ENCODE measurements at places on chromosomes 5 and 9.

DNA sequence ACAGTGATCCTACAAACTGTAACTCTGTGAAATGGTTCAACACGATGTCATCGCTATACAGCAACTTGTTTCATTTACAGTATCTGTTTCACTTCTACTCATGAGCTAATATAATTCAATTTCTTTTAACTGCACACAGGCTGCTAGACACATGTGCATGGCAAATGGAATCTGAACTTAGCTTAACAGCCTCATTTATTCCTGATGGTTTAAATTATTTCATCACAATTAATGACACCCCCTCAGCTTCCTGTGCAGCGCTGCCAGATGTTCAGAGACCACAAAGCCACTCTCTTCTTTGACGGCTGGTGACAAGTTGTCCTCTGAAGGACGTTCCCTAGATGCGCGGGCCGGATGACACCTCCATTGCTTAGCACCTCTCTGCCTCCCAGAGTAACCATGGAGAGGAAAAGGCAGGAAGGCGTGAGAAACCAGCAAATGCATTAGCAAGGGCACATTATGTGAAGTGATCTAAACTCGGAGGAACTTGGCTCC lies 191.1 kb downstream of the BNC2 start:
- DNase-seq = no peak

GRCh38 chr5:59264013-59264412 lies 629.5 kb downstream of the PDE4D start:
- no peak for DNase-seq

DNA sequence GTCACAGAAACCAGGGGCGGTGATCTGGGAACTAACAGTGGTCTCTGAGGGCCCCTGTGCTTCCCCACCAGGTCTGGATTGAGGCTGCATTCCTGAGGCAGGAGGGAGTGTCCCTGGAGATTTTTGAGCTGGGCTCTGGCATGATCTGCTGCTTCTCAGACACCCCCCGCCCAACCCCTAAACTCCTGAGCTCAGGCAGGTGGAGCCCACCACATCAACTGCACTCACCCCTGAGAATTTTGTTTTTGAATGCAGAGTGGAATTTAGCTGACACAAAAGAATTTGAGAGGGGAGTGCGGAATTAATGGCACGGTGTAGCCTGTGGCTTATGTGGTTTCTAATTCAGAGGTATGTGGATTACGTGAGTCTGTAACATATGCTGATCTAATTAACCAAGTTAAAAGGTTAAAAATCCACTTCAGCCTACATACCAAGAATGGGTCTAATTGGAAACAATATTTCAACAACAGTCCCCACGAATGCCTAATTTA lies 23.9 kb upstream of the CTSL start:
- no peak for DNase-seq

DNA sequence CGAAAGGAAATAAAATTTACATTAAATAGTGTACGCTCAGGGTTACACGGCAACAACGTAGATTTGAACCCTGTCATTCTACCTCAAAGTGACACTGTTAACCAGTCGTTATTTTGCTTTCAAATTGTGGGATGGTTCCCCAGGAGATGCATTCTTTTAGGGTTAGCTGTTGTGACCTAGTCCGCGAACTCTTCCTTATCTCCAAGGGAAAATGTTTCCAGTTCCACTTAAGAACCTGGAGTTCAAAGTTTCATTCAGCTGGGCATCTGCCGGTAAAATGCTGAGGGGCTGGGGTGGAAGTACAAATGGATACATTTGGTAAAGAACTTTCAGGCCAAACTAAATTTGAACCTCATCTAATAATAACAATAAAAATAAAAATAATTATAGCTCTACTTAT lies 264.6 kb downstream of the NR3C1 start:
- DNase-seq = no peak

GRCh38 chr5:122844910-122845228 lies 544 bp upstream of the SNX24 start:
- DNase-seq = peak; percentile 54

- DNase-seq = no peak
Observed at GRCh38 chr5:10588779-10589447, 25.0 kb downstream of the ANKRD33B start.

GRCh38 chr5:135242866-135243555 lies 156.0 kb downstream of the MACROH2A1 start:
- no peak for DNase-seq

GRCh38 chr5:83559118-83559785 lies 87.7 kb downstream of the VCAN start:
- no peak for DNase-seq

DNA sequence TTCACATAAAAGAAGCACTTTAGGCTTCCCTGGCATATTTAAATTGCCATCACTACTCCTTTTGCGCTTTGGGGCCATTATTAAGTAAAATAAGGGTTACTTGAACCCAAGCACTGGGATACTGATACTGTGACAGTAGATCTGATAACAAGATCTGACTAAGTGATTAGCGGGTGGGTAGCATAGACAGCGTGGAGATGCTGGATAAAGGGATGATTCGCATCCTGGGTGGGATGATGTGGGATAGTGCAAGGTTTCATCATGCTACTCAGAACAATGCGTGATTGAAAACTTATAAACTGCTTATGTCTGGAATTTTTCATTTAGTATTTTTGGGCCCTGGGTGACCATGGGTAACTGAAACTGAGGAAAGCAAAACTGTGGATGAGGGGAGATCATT lies 75.1 kb downstream of the PTTG1 start:
- DNase-seq = no peak

DNA sequence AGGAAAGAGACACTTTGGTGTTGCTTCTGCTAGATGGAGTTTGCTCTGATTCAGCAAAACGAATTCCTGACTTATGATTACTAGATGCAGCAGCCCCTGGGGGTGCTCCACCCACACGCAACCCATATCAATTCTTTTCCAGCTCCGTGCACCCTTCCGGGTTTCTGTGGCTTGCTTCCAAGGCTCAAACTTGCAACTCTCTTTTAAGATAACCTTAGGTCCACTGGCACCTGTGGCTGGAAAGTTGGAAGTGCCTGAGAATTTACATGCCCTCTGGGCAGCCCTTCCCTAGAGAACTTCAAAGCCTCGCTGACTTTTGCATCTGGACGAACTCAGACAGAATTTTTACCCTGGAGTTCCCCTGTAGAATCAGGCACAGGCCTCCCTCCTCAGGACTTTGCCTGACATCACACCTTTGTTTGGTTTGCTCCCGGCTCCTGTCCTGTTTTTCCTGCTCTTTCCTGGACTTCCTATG lies 224.9 kb downstream of the SNX18 start:
- DNase-seq = no peak

DNA sequence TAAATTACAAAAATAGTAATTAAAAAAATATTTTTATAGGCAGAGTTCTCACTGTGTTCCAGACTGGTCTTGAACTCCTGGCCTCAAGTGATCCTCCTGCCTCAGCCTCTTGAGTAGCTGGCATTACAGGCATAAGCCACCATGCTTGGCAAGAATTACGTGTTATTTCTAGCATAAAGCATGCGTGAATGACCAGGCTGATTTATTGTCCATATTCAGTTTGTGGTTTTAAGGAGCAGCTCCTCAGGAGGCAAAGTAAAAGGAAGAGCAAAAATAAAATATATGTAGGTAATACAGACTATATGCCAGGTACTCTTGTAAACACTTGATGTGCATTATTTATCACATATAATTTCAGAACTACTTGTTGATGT lies 7.1 kb upstream of the CD180 start:
- no peak for DNase-seq

DNA sequence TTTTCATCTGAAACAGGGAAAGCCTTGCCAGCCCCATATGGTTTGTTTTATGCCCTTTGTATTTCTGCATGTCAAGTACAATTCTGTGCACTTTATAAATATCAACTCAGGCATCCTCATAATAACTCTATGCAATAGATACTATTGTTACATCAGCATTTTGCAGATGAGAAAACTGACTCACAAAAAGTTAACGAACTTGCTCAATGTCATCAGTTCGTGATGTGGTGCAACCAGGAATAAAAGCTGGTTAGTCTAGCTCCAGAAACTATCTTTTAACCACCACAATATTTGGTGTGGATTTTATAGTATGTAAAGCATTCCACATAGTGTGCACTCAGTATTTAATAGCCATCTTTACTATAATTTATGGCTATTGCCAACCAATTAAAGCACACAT lies 134.9 kb downstream of the MRPS30 start:
- DNase-seq = no peak

DNA sequence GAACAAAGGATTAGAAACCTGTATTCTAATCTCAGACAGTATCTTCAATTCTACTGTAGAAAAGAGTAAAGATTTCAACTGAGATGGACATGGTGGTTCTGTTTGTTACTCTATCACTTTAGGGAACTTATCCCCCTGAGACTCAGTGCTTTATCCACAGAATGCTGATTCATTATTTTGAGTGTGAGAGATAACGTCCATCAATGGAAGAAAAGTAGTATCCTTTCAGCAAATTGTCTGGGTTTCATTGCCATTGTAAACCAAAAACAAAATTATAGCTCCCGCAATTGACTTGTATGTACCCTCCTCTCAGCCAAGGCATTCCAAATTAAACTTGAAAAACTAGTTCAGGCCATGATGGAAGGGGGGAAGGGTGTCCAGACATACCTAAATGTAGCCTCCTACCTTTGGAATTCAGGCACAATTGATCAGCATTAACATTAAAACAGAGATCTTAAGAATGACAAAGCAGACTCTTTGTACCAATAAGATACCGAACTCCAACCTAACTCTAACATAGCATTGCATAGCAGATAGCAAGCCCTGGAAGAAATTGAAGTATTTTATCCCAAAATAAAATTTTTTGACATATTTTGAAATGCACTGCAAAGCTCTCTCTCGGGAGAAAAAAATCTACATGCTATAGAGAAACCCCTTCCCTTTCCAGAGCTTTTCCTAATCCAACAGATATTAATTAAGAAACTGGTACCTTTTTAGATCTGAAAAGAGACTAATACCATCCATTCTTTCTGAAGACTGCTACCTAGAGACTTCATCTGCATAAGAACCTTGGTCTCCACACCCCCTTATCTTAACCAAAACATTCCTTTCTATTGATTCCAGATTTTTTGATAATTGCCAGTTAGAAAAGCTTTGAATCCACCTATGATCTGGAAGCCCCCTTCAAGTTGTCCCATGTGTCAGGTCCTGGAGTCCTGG lies 1055.7 kb downstream of the PTPRD start:
- DNase-seq = no peak

DNA sequence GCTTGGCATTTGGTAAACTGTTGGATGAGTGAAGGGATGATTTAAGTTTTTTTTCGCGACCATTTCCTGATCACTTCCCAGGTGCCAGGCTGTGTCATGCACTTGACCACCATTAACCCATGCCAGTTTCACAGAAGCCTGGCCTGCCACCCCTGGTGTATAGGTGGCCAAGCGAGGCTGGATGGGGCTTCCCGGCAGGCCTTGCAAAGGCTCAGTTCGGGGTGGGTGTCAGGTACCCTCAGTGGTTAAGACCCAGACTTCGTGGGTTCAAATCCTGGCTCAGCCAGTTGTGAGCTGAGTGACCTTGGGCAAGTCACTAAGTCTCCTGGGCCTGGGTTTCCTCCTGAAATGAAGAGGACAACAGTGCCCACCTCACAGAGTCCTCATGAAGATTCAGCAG lies 2.3 kb downstream of the MED22 start:
- DNase-seq = no peak

DNA sequence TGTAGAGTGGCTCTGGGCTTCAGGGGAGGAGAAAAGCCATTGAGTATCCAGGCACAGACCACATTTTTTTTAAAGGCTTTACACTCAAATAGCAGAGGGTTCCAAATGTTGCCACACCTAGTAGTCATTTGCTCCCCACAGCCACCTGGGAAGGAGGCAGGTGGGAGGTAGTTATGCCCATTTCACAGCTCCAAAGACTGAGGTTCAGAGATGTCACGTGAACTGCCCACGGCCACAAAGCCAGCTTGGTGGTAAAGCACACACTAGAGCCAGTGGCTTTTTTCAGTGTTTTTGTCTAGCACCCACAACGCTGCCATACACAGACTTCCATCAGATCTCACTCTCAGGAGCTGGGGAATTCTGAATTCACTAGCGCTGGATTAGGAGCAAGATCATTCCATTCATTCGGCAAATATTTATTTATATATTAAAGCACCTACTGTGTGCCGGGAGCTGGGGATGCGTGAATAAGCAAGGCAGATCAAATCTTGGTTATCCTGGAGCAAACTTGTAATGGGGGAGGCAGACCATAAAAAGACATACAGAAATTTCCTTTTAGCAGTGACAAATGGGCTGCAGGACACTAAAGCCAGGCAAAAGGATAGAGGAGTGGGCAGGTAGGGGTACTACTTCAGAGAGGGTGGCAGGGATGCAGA lies 7.4 kb downstream of the WHRN start:
- no peak for DNase-seq

Measured in NCI-H774 (cell line).